ENCODE measurements at places on chromosomes 3 and 15.

GRCh38 chr15:89400782-89401545 is 66.3 kb upstream of the POLG start:
- no peak overlapping the region for H3K4me3 ChIP-seq
- H3K36me3 ChIP-seq: no peaks in the 10 kb centered on the region
- no peak overlapping the region for H3K27ac ChIP-seq
- DNase-seq: no peak
- peaks cover 27% of the 10 kb centered on the region for H3K4me1 ChIP-seq

DNA sequence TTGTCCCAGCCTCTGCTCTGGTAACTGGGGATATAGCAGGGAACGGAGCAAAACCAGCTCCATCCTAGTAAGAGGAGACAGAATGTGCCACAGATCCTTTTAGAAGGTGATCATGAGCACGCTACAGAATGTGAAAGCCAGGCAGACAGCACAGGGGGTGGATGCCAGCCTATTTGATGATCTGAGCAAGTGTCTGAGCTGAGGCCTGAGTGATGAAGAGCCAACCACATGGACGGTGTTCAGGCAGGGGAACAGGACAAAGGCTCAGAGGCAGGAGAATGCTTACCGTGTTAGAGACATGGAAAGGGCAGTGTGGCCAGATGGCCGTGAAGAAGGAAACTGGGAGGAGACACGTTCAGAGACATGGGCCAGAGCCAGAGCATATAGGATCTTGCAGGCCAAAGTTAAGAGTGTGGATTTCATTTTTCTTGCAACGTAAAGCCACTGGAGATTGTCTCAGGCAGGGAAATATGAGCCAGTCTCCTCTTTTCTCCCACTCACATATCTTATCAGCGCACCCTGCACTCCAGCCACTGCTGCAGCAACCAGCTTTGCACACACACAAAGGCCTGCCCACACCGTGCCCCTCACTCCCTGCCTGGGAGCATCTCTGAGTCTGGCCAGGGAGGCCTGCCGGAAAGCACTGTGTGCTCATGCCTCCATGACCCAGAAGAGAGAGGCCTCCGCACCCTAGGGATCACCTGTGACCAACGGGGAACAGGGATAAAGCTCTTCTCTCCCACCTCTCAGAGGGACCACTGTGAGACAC is 20.1 kb downstream of the RAB43 start:
- no peak for DNase-seq
- no peak overlapping the region for H3K4me3 ChIP-seq
- H3K27ac ChIP-seq: no peak overlapping the region
- H3K36me3 ChIP-seq: peaks cover 27% of the 10 kb centered on the region

- H3K4me1 ChIP-seq: peaks cover 4% of the 10 kb centered on the region
- no peaks in the 10 kb centered on the region for H3K36me3 ChIP-seq
- no peak for DNase-seq
- H3K27ac ChIP-seq: no peak overlapping the region
- H3K27me3 ChIP-seq: no peaks in the 10 kb centered on the region
These were observed 1.7 kb downstream of the ARL13B start for GRCh38 chr3:93981649-93982048.

GRCh38 chr3:104989878-104990277 is 376.8 kb upstream of the ALCAM start:
- DNase-seq: no peak
- no peaks in the 10 kb centered on the region for H3K4me1 ChIP-seq
- H3K27ac ChIP-seq: no peak overlapping the region

DNA sequence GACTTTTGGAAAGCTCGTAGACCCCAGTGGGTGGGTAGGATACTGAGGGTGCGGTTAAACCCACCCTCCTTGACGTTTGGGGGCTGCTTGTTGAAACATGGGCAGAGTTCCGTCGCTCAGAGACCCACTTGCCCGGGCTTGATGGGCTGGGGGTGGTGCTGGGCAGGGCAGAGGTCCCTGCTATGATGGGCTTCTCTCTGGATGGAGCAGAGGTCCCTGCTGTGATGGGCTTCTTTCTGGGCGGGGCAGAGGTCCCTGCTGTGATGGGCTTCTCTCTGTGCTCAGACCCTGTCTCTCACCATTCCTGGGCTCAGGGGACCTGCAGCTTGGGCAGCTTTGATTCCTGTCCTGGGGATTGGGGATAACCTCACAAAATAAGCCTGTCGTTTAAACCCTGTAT is 45.2 kb downstream of the FBLN2 start:
- no peak overlapping the region for H3K4me3 ChIP-seq
- no peaks in the 10 kb centered on the region for H3K4me1 ChIP-seq
- no peaks in the 10 kb centered on the region for H3K36me3 ChIP-seq
- no peak for DNase-seq
- H3K27me3 ChIP-seq: no peaks in the 10 kb centered on the region

GRCh38 chr3:32500231-32500630 is 2.4 kb downstream of the CMTM6 start:
- no peak overlapping the region for H3K27ac ChIP-seq
- H3K4me3 ChIP-seq: no peak overlapping the region
- H3K4me1 ChIP-seq: peaks cover 19% of the 10 kb centered on the region
- no peaks in the 10 kb centered on the region for H3K27me3 ChIP-seq
- DNase-seq: no peak
